ENCODE measurements at places on chromosomes 3 and 15.

DNA sequence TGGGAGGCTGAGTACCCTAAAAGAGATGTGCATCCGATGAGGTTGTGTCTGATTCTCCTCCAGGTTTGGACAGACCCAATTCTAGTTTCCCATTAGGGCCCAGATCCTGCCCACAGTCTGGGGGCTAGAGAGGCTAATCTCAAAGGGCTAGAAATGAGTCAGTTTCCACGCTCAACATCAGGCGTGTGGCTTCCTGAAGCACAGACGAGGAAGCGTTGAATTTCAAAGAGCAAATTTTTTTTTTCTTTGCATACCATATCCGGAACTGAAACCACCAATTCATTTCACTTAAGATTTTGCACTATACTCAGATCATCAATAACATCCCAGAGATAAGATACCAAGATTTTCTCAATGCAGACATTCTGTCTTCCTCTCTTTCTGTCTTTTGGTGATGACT, 173.8 kb upstream of the BCL6 start:
- peak; percentile 33 for DNase-seq

- DNase-seq: no peak
Observed at GRCh38 chr3:66200786-66201185, 20.0 kb upstream of the SLC25A26 start.

DNA sequence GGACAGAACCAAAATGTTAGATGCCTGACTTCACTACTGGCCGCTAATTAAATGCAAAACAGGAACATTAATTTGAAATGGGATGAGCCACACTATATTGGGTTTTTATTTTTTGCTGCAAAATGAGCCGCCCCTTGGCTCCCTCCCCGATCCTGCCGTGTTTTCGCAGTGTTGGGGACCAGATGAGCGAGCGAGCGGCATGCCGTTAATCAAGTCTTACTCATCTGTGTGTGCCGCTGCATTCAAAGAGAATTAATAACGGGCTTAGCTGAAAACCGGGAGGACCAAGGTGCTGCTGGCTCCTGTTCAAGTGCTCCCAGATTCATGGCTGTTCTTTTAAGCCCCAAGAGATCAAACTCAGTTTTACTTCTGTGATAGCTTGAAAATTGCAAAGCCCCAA, 20.0 kb downstream of the TAFA4 start:
- DNase-seq: no peak

- no peak for DNase-seq
Observed at GRCh38 chr3:89847955-89848354, 740.5 kb downstream of the EPHA3 start.

DNA sequence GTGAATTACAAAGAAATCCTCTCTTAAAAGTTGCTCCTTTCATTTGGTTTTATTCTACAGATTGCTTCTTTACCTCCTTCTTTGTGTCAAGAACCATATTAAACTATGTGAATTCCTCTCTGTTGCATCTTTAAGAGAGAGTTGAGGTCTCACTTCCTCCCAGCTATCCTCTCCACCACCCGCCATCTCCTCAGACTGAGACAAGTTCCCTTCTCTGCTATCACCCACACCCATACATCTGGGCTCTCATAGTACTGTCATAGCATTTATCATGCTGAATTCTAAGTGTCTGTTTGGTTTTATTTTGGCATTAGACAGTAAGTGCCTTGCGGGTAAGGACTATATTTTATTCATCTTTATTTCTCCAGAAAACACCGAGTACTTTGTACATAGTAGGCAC, 54.2 kb downstream of the B3GALNT1 start:
- no peak for DNase-seq

GRCh38 chr3:168191856-168192255, 96.1 kb upstream of the GOLIM4 start:
- DNase-seq: no peak

DNA sequence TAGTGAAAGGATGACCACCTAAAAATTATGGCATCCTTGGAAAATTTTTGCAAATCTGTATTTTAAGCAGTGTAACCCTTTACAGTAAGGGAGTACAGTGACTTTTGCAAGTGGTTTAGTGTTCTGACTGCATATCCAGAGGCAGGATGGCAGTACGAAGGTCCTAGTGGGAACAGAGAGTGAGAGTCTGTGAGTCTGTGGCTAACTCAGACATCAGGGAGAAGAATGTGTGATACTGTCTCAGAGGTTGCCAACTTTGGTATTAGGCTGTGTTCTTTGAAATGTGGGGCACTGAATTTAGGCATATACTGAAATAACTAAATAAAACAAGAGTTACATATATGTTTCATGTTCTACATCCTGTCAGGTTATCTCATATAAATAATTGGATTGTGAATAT, 25.7 kb downstream of the PRKCI start:
- DNase-seq: no peak

GRCh38 chr3:119508172-119508845, 10.0 kb downstream of the TIMMDC1 start:
- DNase-seq: no peak

GRCh38 chr3:27721717-27722564, at the start of gene EOMES:
Gene EOMES, minus strand, starts transcription at chr3:27722323. Its CDS starts 29 bp downstream, at chr3:27722294.
- peak; percentile 56 for DNase-seq

- DNase-seq: no peak
Observed at GRCh38 chr15:43900996-43901395, 74.2 kb downstream of the WDR76 start.

GRCh38 chr3:15299036-15299435, 33.4 kb downstream of the SH3BP5 start:
- DNase-seq: no peak

DNA sequence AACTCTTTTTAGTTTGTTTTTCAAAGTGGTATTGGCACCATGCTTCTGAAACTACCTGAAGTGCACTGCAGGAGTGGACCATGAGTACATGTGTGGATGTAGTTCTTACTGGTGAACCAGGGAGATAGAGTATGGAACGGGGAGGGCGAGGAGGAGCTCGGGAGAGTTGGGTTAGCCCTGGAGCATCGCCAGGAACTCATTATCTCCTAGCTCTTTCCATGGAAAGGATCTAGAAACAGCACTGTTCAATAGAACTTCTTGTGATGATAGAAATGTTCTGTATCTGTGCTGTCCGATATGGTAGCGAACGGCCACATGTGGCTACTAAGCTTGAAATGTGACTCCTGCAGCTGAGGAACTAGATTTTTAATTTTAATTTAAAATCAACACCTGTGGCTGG, 47.3 kb downstream of the VGLL4 start:
- DNase-seq: no peak

All from stimulated activated CD4-positive, alpha-beta T cell treated with anti-CD3 and anti-CD28 coated beads, Interleukin-12 subunit alpha, Interleukin-12 subunit beta, amount 100 ng/mL, for 4 hours (primary cell).